ENCODE measurements at places on chromosomes 1 and 21. TPM values are rescaled to one million over a fixed set of nuclear protein-coding genes. Genes with fewer than 3 reads are reported as not detected.

DNA sequence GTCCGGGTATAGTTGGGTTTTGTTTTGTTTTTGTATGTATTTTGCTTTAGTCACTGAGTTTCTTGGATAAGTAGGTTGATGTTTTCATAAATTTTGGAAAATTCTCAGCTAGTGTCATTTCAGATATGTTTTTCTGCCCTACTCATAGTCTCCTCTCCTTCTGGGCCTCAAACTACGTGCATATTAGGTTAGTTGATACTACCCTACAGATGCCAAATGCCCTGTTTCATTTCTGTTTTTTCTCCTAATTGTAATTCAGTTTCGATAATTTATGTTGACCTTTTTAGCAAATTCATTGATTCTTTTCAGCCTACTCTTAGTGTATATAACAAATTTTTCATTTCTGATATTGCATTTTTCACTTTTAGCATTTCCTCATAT, 268.6 kb upstream of the RGS18 start:
- DNase-seq: no peak
- peaks cover 9% of the 10 kb centered on the region for H3K4me1 ChIP-seq
- no peak overlapping the region for H3K27ac ChIP-seq
- no peak overlapping the region for H3K4me3 ChIP-seq
- no peaks in the 10 kb centered on the region for H3K36me3 ChIP-seq

DNA sequence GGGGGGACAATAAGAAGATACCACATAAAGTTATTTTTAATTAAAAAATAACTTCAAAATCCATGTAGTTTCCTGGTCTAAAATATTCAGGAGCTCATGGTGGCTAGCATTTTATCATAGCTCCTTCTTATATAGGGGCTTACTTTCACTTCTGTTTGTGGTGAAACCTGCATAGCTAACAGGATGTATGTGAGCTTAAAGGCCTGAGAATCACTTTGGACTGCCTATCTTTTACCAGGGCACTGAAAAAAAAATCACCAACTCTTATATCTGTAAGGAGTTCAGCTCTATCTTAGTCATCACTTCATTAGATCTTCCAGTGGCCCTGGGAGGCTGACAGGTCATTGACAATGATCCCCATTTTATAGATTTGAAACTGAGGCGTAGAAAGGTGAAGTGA, 21.3 kb downstream of the UROD start:
- no peak overlapping the region for H3K4me3 ChIP-seq
- DNase-seq: peak; percentile 0
- H3K27ac ChIP-seq: no peak overlapping the region
- no peaks in the 10 kb centered on the region for H3K4me1 ChIP-seq

GRCh38 chr1:180934563-180934962, 21.9 kb downstream of the KIAA1614 start:
- no peaks in the 10 kb centered on the region for H3K27me3 ChIP-seq
- H3K27ac ChIP-seq: no peak overlapping the region
- H3K4me3 ChIP-seq: no peak overlapping the region
- H3K4me1 ChIP-seq: peaks cover 2% of the 10 kb centered on the region

GRCh38 chr21:39106881-39107462, 76.3 kb downstream of the PSMG1 start:
- H3K36me3 ChIP-seq: no peaks in the 10 kb centered on the region
- peaks cover 30% of the 10 kb centered on the region for H3K4me1 ChIP-seq
- H3K4me3 ChIP-seq: no peak overlapping the region
- H3K27me3 ChIP-seq: no peaks in the 10 kb centered on the region

DNA sequence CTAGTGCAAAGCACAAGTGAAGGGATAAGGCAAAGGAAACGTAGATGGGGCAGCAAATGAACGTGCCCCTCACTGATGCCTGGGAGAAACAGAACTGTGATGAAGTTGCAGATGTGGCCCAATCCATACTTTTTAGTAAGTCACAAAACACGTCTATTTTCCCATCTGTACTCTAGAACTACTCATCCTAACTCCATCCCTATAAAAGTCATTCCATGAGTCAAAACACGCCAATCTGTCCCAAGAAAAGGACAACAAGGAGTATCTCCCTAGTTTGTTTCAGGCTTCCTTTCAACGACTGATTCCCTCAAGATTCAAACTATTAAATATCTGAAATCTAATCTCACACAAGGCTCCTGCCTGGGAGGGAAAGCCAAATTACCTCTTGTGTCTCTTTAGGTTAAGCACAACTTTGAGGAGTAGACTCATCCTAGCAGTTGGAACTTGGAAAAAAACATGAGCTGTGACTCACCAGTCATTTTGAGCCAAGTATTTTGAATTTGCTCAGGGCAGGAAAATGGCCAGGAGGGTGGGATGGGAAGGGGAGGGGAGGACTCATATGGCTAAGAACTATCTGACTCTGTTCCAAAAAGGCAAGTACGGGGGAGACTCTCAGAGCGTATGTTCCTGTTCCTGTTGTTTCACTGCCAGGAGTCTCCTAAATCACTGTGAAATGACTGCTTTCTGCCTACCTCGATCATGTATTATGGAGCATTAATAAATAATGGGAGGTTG, 214.5 kb upstream of the CAMK1G start:
- no peaks in the 10 kb centered on the region for H3K27me3 ChIP-seq
- peaks cover 21% of the 10 kb centered on the region for H3K4me1 ChIP-seq
- H3K4me3 ChIP-seq: peak overlapping the region; percentile 15
- DNase-seq: no peak
- H3K36me3 ChIP-seq: no peaks in the 10 kb centered on the region

DNA sequence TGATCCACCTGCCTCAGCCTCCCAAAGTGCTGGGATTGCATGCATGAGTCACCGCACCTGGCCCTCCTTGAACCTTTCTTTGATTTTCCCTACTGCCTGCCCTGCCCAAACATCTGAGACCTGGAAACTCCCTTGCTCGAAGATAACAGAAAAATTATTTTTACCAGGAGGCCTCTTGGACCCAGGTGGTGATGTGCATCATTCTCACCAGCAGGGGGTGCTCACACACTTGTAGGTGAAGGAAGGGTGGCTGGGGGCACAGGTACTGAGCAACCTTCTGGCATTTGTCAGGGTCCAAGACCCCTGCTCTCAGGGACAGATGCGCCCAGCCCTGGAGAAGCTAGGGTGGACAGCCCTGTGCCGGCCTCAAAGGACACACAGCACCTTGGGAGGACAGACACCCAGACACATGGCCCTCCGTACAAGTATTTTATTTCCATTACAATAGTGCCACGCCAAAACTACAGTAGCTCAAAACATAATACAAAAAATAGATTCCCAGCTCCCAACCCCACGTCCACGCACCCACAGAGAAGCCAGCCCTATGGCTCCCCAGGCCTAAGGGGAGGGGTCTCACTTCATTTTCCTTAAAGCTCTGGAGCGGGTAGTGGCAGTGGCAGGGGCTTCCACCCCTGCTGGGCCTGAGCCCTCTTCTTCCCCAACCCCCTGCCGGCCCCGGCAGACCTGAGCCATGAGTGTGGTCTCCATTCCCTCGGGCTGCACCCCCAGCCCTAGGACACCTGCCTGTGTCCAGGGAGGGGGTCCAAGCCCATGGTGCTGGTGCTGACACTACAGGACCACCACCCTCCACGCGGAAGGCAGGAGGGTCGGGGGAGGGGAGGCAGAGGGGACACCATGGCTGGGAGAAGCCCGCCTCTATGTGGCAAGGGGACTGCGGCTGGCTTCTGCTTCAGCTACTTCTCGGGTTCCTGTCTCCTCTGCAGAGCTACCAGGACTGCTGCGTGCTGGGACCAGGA, 40.4 kb upstream of the EIF4G3 start:
- peaks cover 13% of the 10 kb centered on the region for H3K36me3 ChIP-seq
- no peaks in the 10 kb centered on the region for H3K27me3 ChIP-seq
- H3K27ac ChIP-seq: no peak overlapping the region
- no peaks in the 10 kb centered on the region for H3K4me1 ChIP-seq
- no peak overlapping the region for H3K4me3 ChIP-seq

- no peak overlapping the region for H3K4me3 ChIP-seq
- no peaks in the 10 kb centered on the region for H3K36me3 ChIP-seq
- H3K27ac ChIP-seq: no peak overlapping the region
- H3K27me3 ChIP-seq: peaks cover 2% of the 10 kb centered on the region
- no peaks in the 10 kb centered on the region for H3K4me1 ChIP-seq
- DNase-seq: no peak
These were observed 335.8 kb upstream of the KAZN start for GRCh38 chr1:14262637-14263036.

DNA sequence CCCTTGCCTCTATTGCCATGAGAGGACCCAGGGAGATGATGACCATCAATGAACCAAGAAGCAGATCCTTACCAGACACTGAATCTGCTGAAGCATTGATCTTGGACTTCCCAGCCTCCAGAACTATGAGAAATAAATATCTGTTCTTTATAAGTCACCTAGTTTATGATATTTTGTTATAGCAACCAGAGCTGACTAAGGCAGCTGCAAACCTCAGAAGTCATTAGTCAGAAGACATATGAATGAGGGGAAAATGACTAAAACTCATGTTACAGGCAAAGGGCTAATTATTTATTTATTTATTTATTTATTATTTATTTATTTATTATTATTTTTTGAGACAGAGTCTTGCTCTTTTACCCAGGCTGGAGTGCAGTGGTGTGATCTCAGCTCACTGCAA, 321.1 kb downstream of the TGFB2 start:
- H3K4me1 ChIP-seq: peaks cover 39% of the 10 kb centered on the region
- no peaks in the 10 kb centered on the region for H3K27me3 ChIP-seq
- peaks cover 2% of the 10 kb centered on the region for H3K36me3 ChIP-seq
- no peak for DNase-seq

The GDAP2 gene
- total RNA-seq: 21.5 TPM

The ABCB10 gene
- total RNA-seq: 20.2 TPM

The LAX1 gene
- not detected for total RNA-seq
